ENCODE measurements at places on chromosomes 11 and 22.

GRCh38 chr11:44952500-44953260 lies 2.0 kb upstream of the TP53I11 start:
- no peak for DNase-seq

GRCh38 chr11:31022080-31022479 lies 347.5 kb downstream of the DCDC1 start:
- no peak for DNase-seq

- peak; percentile 76 for DNase-seq
Measured at GRCh38 chr22:26587991-26588613, 1.8 kb downstream of the TPST2 start.

- no peak for DNase-seq
Measured at GRCh38 chr11:111359223-111360149, 19.6 kb downstream of the POU2AF1 start.

DNA sequence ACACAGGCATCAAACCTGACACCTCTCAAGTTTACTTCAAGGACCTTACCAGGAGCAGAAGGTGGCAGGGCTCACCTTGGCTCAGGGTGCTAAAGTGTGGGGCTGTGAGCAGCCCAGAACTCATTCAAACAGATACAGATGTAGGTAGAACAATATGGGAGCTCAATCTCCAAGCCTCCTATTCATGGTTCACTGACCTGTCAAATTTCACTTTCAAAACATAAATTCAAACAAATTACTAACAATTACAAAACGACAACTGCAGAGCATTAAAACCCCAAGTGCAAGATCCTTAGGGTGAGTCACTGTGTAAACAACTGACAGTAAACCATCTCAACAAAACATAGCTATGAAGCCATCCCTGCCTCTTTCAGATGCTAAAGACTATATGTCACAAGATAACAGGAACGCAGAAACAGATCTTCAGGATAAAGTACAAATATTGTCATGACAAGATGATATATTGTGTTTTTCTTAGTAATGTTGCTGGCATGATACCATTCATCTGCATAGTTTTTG lies 303.5 kb upstream of the ANO3 start:
- no peak for DNase-seq

DNA sequence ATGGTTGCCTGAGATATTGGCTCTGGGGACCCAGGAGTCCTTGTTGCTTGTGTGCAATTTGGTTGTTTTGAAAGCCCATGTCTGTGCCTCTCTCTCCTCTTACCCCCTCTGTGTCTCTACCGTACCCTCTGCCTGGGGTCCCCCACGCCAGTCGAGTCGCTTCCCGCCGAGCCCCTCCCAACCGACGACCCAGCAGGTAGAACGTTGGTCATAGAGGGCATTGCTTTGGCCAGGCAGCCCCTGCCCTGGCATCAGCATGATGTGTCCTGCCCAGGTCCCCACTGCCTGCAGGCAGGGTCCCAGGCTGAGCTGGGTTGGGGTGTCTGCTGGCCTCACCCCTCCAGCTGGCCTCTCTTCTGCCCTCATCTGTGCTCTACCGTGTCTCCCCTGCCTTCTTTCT lies 35.0 kb downstream of the TREH start:
- no peak for DNase-seq

Data from hematopoietic multipotent progenitor cell treated with erythropoietin and hydrocortisone succinate and interleukin-3 and kit ligand, for 8 days (in vitro differentiated cells).